ENCODE measurements at places on chromosomes 11 and 22. TPM values are rescaled to one million over a fixed set of nuclear protein-coding genes. Genes with fewer than 3 reads are reported as not detected.

OPCML gene
- not detected for total RNA-seq

EHF gene
- 0.76 TPM for total RNA-seq

BAIAP2L2 gene
- total RNA-seq: 0.13 TPM

GPHA2 gene
- total RNA-seq: not detected

OTOG gene
- not detected for total RNA-seq

- H3K36me3 ChIP-seq: no peaks in the 10 kb centered on the region
- H3K4me3 ChIP-seq: no peak overlapping the region
- no peaks in the 10 kb centered on the region for H3K27me3 ChIP-seq
- no peak overlapping the region for H3K27ac ChIP-seq
Observed at GRCh38 chr11:38169286-38169685, 1571.2 kb upstream of the RAG2 start.

DNA sequence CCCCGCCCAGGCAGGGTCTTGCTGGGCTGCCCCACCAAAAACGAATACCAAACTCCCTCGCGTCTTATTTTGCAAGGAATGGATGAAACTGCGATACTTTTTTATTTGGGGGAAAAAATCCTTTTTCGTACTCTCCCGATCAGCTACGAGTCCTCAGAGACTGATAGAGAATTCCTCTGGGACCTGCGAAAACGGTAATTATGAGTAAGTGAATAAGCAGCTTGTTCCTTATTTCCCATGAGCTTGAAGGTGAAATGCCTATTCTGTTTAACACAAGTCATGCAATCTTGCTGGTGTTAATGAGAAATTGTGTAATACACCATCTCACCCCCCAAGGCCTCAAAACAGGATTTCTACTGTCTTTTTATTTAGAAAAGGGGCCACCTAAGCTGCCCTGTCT is 5.5 kb downstream of the GRK3 start:
- DNase-seq: no peak
- H3K36me3 ChIP-seq: no peaks in the 10 kb centered on the region
- no peaks in the 10 kb centered on the region for H3K27me3 ChIP-seq
- H3K27ac ChIP-seq: no peak overlapping the region
- no peak overlapping the region for H3K4me3 ChIP-seq

- no peaks in the 10 kb centered on the region for H3K36me3 ChIP-seq
- peaks cover 43% of the 10 kb centered on the region for H3K27me3 ChIP-seq
Observed at GRCh38 chr22:50599816-50600455, 657 bp upstream of the MAPK8IP2 start.

GRCh38 chr22:46678785-46679700 is 58.9 kb downstream of the GRAMD4 start:
- H3K4me1 ChIP-seq: no peaks in the 10 kb centered on the region
- H3K36me3 ChIP-seq: peaks cover 20% of the 10 kb centered on the region
- no peak overlapping the region for H3K4me3 ChIP-seq

GRCh38 chr11:68337399-68337835 is 25.0 kb downstream of the LRP5 start:
- H3K27ac ChIP-seq: no peak overlapping the region
- no peak for DNase-seq
- peaks cover 16% of the 10 kb centered on the region for H3K4me1 ChIP-seq
- H3K4me3 ChIP-seq: no peak overlapping the region

- no peak overlapping the region for H3K4me3 ChIP-seq
- DNase-seq: no peak
- H3K4me1 ChIP-seq: no peaks in the 10 kb centered on the region
- no peaks in the 10 kb centered on the region for H3K36me3 ChIP-seq
- H3K27ac ChIP-seq: no peak overlapping the region
Observed at GRCh38 chr22:36164621-36165020, 4.1 kb upstream of the APOL3 start.

DNA sequence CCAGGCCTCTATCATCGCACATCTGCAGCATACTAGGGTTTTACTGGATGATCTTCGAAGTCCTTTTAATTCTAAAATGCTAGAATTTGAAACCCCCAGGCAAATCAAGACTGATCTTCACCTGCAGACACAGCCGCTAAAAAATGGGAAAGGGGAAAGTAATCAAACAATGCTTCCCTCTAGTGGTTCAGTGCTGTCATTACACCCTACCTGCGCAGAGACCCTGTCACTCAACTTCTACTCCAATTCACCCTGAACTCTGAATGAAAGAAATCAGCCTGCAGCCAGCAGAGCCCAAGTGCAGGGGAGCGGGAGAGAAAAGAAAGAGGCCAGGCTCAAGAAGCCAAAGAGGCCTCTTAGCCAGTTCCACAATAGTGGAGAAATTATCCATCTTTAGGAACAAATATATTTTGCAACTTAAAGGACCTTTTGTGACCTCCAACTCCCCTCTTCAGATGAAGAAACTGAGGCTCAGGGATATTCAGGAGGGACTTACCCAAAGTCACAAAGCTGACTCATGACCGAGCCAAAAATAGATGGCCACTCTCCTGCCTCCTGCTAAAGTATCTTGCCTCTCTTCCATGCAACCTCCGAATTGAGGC is 33.0 kb downstream of the SERGEF start:
- no peak overlapping the region for H3K4me3 ChIP-seq
- H3K27me3 ChIP-seq: no peaks in the 10 kb centered on the region
- no peak overlapping the region for H3K27ac ChIP-seq

DNA sequence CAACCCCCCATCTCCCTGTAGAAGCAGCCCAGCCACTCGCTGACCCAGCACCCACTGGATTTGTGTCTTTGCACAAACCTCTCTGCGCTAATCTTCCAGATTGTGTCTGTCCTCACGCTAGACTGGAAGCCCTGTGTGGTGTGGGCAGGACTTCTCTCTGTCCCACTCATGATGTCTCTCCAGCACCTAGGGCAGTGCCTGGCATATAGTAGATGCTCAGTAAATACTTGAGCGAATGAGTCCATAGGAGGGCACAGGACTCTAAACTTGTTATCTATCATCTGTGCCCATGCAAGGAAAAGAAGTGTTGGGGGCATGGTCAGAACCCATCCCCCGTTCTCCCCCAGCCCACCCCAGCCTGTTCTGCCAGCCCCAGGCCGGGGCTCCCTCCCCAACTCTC is 22.9 kb downstream of the RPL3 start:
- H3K36me3 ChIP-seq: no peaks in the 10 kb centered on the region
- no peaks in the 10 kb centered on the region for H3K27me3 ChIP-seq
- no peak for DNase-seq
- no peak overlapping the region for H3K4me3 ChIP-seq
- H3K27ac ChIP-seq: no peak overlapping the region
- H3K4me1 ChIP-seq: peaks cover 64% of the 10 kb centered on the region

DNA sequence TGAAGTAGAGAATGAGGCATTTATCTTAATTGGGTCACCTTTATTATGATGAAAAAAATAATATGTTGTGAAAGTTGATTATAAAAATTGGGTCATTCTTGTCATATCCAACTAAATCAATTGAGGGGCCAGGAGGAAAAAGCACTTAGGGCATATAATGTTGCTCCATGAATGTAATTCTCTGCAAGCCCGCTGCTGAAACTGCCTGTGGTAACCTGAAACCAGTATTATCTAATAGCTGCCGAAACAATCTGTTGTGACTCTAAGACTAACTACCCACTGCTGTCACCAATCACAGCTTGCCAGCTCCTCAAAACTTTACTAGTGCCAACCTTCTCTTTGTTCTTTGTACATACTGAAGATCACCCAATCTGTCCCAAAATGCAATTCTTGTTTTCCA is 115.8 kb downstream of the ATG16L2 start:
- H3K27ac ChIP-seq: no peak overlapping the region
- no peak overlapping the region for H3K4me3 ChIP-seq
- no peaks in the 10 kb centered on the region for H3K27me3 ChIP-seq
- no peak for DNase-seq
- no peaks in the 10 kb centered on the region for H3K4me1 ChIP-seq

DNA sequence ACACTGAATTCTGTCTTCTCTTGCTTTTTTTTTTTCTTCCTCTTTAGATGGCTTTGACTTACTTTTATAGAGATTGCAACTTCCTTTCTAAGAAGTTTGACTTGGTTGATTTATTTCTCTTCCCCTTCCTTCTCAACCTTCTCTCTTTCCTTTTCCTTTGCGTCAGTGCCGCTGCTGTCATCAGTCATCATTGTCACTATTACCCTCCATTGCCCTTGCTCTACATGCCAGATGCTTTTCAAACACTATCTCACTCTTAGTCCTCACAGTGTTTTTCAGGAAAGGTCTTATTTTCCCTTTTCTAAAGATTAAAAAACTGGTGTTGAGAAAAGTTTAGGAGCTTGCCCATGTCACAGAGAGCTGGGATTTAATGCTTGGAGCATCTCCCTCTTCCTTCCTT is 74.7 kb upstream of the C11orf87 start:
- H3K27ac ChIP-seq: no peak overlapping the region
- no peak overlapping the region for H3K4me3 ChIP-seq
- H3K36me3 ChIP-seq: no peaks in the 10 kb centered on the region
- H3K4me1 ChIP-seq: no peaks in the 10 kb centered on the region

GRCh38 chr11:33634291-33634834 is 66.3 kb downstream of the C11orf91 start:
- H3K36me3 ChIP-seq: no peaks in the 10 kb centered on the region
- no peak overlapping the region for H3K4me3 ChIP-seq

DNA sequence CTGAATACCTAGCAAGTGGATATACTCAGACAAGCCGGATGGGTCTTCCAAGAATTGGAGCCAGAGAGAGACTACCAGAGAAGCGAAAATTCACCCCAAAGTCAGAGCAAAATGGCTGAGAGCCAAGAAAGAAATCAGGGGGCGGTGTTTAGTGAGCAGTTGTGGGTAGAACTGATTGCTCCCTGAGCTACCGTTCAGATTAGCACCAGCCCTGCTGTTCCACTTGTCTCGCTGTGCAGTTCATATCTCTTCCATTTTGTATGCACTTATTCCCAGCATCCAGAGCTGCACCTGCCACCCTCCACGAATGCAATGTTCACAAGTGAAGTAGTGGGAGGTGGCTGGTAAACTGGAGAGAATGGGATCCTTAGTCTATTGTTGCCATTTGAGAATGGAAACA is 25.5 kb downstream of the DRD2 start:
- no peak for DNase-seq
- peaks cover 5% of the 10 kb centered on the region for H3K4me1 ChIP-seq
- H3K27ac ChIP-seq: no peak overlapping the region
- no peak overlapping the region for H3K4me3 ChIP-seq

GRCh38 chr22:45692549-45692948 is 20.9 kb downstream of the ATXN10 start:
- H3K27me3 ChIP-seq: no peaks in the 10 kb centered on the region
- H3K4me1 ChIP-seq: peaks cover 11% of the 10 kb centered on the region
- peaks cover 26% of the 10 kb centered on the region for H3K36me3 ChIP-seq
- no peak for DNase-seq

GRCh38 chr11:122681735-122682134 is 26.2 kb downstream of the UBASH3B start:
- H3K27me3 ChIP-seq: peaks cover 7% of the 10 kb centered on the region
- no peaks in the 10 kb centered on the region for H3K4me1 ChIP-seq
- H3K36me3 ChIP-seq: no peaks in the 10 kb centered on the region

DNA sequence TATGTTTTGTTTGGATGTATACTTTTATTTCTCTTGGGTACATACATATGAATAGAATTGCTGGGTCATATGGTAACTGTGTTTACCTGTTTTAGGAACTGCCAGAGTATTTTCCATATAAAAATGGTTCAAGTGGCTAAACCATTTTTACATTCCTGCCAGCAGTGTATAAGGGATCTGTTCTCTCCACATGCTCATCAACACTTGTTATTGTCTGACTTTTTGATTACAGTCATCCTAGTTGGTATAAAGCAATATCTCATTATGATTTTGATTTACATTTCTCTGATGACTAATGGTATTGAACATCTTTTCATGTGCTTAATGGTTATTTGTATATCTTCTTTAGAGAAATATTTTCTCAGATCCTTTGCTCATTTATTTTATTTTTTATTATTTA is 104.2 kb upstream of the RRM1 start:
- no peak overlapping the region for H3K4me3 ChIP-seq
- H3K27me3 ChIP-seq: no peaks in the 10 kb centered on the region
- no peak for DNase-seq
- H3K4me1 ChIP-seq: peaks cover 5% of the 10 kb centered on the region

- H3K4me3 ChIP-seq: no peak overlapping the region
- H3K36me3 ChIP-seq: no peaks in the 10 kb centered on the region
- H3K27ac ChIP-seq: no peak overlapping the region
- no peaks in the 10 kb centered on the region for H3K4me1 ChIP-seq
- no peak for DNase-seq
Observed at GRCh38 chr11:113504071-113504470, 28.9 kb upstream of the DRD2 start.

GRCh38 chr22:32044913-32045312 is 1.9 kb downstream of the SLC5A1 start:
- no peak overlapping the region for H3K27ac ChIP-seq
- H3K36me3 ChIP-seq: no peaks in the 10 kb centered on the region
- H3K27me3 ChIP-seq: peaks cover 8% of the 10 kb centered on the region
- DNase-seq: no peak
- H3K4me3 ChIP-seq: no peak overlapping the region

DNA sequence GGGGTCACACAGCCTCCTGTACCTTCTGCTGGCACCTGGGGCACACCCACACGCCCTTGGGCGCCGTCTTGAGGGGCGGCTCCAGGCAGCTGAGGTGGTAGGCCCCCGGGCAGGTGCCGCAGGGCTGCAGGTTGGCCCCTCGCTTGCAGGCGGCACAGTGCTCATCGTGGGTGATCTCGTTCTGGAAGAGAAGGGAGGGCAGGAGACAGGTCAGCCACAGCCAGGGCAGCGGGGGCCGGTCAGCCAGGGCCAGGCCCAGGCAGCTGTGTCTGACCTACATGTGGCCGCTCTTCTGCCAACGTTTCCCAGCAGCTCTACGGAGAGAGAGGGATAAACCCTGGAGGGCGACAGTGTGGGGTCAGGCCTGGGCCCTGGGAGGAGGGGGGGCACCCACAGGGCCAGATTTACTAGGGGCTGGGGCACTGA is 121.9 kb downstream of the PHF21B start:
- H3K4me3 ChIP-seq: no peak overlapping the region
- no peaks in the 10 kb centered on the region for H3K36me3 ChIP-seq
- no peaks in the 10 kb centered on the region for H3K4me1 ChIP-seq
- H3K27me3 ChIP-seq: no peaks in the 10 kb centered on the region
- no peak overlapping the region for H3K27ac ChIP-seq

DNA sequence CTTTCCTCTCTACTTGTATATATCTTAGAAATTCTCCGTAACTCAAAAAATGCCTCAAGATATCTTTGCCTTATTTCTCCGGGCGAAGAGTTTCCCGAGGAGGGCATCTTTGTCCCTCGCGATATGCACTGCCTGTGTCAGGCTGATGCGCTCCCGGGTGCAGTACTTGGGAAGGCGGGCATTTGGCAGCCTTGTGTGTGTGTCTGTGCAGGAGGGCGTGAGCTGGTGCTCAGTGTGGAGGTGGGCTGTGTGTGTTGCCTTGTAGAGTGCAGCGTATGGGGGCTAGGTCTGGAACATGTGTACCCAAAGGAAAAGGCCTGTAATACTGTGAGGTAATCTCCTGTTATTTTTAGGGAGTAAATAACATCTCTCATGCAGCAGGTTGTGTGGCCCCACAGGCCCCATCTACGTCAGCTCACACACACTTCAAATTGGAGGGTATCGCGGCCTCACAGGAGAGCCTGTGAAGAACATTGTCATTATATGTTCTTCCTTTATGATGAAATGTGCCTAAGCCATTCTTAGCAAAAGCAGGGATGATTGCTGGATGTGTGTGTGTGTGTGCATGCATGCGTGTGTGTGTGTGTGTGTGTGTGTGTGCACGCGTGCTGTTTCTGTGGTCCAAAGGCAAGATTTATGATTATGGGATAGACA is 77.5 kb downstream of the KCNJ1 start:
- H3K36me3 ChIP-seq: no peaks in the 10 kb centered on the region
- H3K4me1 ChIP-seq: no peaks in the 10 kb centered on the region
- no peak overlapping the region for H3K4me3 ChIP-seq
- no peak for DNase-seq

- H3K27me3 ChIP-seq: peaks cover 30% of the 10 kb centered on the region
- H3K4me3 ChIP-seq: no peak overlapping the region
- H3K36me3 ChIP-seq: no peaks in the 10 kb centered on the region
- no peak overlapping the region for H3K27ac ChIP-seq
- no peak for DNase-seq
Observed at GRCh38 chr22:32175683-32176644, 16.9 kb upstream of the C22orf42 start.

Data from K562 (cell line).